Dermis microvascular lymphatic vessel endothelial cell (primary cell): ENCODE measurements at places on chromosomes 2 and 18.
A peak's percentile ranks its signal among the peaks of the same experiment; 100 is the strongest.

DNA sequence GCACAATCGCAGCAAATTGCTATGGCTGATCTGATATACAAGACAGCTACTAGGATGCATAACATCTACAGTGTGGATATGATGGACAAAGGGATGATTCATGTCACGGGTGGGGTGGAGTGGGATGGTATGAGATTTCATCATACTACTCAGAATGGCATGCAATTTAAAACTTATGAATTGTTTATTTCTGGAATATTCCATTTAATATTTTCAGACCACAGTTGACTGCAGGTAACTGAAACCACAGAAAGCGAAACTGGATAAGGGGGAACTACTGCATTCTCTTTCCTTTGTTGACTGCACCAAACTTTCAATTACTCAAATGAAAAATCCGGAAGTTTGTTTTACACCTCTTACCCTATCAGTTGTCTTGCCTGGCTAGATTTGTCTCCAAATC lies 94.4 kb upstream of the NEUROD1 start:
- DNase-seq: no peak

- DNase-seq: no peak
Observed at GRCh38 chr2:84676295-84676694, 160.0 kb downstream of the DNAH6 start.

DNA sequence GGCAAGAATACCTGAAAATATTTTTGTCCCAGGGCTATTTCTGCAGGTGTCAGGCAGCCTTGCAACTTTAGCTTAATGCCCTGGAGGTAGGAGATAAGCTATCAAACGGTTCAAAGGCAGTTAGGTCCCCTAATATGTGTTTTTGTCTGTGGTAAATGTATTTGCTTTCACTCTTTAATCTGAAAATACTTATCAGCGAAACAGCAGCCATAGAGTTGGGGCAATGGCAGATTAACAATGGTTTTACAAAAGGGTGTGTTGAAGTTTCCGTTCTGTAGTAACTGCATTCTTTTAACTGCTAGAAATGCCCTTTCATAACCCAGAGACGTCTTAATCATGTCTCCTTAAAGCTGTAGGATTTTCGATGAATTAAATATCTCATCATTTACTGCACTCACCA lies 265.0 kb upstream of the TRIB2 start:
- DNase-seq: no peak

- DNase-seq: peak; percentile 79
Observed at GRCh38 chr2:133841900-133842299, 273.6 kb upstream of the NCKAP5 start.

- DNase-seq: peak; percentile 21
Observed at GRCh38 chr2:128736689-128737545, 418.2 kb upstream of the HS6ST1 start.

DNA sequence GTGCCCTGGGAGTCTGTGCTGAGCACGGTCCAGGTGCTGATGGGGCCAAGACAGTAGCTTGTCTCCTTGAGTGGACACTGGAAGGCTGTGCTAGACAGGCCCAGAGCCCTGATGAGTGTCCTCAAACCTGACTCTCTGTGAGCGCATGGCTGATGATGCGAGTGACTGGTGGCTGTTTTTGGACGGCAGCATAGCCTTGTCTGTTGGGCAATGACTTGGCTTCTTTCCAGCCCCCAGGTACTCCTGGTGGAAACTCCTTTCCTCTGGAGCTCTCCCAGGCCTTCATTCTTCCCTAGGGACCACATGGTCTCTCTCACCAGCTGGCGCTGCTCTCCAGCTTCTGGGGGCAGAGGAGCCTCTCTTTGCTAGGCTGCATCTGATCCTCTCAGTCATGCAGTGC lies 207.6 kb upstream of the SMIM21 start:
- no peak for DNase-seq

DNA sequence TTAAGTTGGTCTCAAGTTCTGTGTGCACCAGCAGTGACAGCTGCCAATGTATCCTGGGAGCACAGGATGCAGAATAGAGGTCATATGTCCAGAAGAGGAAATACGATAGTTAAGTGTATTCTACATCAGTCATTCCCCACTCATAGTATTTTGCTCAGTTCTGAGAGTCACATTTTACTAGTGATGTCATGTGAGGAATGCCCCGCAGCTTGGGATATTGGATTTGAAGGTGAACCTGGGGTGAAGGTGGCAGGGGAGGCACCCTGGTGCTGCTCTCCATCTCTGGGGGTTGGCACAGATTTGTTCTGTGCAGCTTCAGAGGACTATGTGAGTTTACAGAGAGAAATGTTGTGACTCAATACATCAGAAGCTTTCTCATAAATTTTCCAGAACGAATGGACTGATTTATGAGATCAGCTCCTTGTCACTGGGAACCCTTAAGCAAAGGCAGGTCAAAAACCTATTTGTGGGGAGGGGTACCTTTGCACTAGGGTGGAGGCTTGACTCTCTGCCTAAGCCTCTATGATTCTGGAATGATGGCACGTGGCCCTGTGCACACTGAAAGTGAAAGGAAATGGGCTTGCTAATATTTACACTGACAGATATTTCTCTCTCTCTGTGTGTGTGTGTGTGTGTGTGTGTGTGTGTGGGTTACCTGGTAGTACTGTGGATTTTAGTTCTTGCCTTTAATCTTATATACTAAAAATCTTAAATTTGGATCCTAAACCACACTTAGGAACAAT lies 95.9 kb downstream of the NEB start:
- DNase-seq: peak; percentile 56

DNA sequence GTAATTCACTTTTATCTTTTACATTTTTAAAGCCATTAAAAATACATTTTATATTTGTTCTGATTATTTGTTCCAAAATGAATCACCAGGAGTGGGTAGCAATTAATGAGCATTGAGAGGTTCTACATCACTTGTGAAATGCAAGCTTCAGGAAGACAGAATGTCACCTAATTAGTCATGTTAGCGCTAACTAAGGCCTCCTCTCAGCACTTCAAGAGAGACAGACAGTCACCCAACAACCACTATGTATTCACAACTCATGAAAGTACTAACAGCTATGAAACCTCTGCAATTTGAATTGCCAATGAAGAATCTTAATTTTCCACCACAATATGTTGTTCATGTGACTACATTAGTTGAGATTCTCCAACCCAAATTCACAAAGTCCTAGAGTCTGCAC lies 611.0 kb downstream of the KCNJ3 start:
- no peak for DNase-seq

DNA sequence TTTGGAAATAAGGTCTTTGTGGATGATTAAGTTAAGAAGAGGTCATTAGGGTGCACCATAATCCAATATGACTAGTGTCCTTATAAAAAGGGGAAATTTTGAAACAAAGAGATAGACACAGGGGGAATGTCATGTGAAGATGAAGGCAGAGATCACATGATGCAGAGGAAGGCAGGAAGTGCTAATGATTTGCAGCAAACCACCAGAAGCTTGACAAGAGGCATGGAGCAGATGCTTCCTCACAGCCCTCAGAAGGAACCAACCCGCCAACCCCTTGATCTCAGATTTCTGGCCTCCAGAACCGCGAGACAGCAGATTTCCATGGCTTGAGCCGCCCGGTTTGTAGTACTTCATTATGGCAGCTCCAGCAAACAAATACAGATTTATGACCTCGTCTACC lies 17.4 kb upstream of the SMARCAL1 start:
- DNase-seq: no peak

DNA sequence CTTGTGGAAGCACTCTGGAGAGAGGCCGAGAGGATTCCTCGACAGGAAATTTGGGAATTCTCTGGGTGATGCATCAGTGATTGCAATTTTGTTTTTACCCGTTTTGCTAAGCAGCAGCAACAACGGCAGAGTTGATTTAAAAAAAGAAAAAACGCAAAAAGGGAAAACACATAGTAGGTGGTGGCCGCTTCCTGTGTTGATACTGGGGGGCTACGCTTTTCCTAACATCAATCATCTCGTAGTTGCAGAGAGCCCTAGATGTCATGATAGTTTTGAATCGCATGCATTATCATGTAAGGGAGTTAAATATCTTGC lies 271 bp upstream of the RBM43 start:
- no peak for DNase-seq

DNA sequence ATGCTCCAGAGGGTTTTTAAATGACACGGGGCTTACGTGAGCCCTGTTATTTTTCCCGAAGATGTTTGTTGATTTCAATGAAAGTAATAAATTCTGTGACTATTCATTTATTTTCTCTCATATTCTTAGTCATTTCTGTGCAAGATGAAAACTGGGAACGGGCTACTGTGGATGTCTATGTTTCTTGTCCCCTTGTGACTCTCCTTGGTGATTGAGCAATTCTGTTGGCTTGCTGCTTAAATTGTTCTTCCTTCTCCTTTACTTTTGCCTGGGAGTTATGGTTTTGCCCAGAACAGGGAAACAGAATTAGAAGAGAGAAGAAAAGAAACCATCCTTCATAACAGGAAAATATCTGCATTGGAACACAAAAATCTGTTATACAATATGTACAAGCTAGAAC lies 508.2 kb upstream of the DSEL start:
- DNase-seq: no peak

DNA sequence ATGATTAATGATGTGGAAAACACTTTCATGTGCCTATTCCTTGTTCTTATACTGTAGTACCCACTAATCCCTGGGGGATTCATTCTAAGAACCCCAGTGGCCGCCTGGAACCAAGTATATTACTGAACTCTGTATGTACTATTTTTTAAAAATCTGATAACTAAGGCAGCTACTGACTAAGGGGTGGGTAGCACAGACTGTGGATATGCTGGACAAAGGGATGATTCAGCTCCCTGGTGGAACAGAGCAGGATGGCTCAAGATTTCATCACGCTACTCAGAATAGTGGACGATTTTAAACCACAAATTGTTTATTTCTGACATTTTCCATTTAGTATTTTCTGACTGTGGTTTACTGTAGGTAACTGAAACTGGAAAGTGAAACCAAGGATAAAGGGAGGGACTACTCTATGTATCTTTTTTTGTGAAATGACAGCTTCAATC lies 41.8 kb upstream of the CDC42EP3 start:
- DNase-seq: no peak

DNA sequence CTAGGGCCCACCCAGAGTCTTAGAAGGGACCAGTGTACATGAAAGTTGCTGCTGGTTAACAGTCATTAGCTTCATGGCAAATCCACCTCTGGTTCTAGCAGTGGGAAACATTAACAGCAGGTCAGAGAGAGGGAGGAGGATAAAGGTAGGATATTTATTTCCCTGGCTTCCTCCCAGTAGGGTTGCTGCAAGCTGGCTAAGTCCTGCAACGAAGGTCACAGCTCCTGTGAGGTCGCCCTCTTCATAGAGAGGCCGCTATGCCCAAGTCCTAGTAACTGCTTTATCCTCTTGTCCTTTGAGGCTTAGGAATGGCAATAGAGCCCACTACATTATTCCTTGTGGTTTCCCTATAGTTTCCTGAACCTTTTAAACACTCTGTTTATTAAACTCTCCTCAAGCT lies 84.0 kb upstream of the ACSL3 start:
- DNase-seq: no peak

DNA sequence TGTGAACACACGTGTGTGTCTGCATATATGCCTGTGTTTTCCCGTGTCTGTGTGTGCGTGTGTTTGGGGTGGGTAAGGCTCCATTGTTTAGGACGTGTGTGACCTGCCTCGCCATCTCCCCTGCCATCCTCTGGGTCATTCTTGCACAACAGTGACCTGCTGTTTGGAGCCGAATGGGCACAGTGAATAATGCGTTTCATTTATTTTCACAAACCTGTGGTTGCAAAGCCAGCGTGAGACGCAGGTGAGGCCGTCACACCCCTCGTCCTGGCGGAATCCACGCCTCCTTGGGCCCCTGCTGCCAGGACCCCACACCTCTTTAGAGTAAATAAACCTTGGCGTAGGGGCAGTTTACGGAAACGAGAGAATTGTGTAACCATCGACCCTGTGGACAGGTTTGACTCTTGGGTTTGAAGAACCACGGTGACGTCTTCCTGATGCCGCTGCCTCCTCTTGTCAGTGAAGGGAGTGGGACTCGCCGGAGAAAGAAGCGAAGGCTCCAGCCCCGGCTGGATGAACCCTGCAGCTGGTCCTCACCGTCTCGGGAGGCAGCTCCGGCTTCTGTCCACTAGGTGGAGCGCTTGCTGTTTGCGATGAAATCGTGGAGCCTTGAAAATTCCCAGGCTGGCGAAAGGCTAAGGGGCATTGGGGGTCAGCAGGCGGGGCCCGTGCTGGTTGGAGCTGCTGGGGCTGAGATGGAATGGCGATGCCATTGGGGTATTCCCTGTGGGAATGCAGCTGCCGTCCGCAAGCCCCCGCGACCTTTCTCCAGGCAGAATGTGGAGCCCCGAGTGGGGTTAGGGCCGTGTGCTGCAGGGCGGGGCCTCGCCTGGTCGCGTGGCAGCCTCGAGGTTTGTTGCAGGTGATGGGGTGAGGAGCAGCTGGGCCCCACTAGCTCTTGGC lies 81.1 kb downstream of the RTP5 start:
- DNase-seq: peak; percentile 55

- no peak for DNase-seq
Observed at GRCh38 chr2:216533609-216534008, 35.0 kb downstream of the RPL37A start.

DNA sequence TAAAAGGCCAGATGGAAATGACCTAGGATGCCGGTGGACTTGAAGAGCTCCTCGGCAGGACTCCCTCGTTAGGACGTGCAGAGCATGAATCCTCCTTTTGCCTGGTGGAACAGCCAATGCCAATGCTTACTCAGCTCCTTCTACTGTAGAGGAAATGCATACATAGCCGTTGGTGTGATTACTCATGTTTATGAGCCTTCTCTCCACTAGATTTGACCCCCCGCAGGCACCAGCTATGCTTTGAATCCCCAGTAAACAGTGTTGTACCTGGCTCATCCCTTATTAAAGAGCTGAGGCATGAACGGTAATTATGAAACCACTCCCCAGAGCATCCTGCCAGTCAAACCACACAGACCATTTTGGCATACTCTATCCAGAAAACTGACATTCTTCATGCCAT lies 172.8 kb downstream of the ANTXR1 start:
- DNase-seq: peak; percentile 7
